ENCODE measurements at places on chromosomes 13 and 19.

DNA sequence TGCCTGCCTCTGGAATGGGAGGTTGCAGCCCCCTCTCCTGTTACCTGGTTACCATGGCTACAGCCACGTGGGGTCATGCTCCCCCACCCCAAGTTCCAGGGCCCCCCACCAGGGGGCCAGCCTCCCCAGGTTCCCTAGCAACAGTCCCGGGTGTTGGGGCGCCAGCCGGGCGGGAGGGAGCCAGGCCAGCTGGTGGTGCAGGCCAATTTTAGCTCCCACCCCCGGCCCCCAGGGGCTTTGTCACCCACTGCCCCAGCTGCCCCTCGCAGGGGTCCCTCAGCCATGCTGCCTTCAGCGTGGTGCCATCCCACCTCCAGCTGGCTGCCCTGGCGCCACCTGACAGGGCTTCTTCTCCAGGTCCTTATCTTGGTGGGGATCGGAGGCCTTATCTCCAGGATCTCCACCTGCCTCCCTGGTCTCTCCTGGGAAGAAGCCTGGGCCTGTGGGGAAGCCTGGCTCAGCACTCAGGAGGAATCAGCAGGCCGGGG is 3.0 kb downstream of the MARK4 start:
- DNase-seq, result no peak

- no peak for DNase-seq
Measured at GRCh38 chr13:32314271-32315237, 609 bp downstream of the ZAR1L start.

DNA sequence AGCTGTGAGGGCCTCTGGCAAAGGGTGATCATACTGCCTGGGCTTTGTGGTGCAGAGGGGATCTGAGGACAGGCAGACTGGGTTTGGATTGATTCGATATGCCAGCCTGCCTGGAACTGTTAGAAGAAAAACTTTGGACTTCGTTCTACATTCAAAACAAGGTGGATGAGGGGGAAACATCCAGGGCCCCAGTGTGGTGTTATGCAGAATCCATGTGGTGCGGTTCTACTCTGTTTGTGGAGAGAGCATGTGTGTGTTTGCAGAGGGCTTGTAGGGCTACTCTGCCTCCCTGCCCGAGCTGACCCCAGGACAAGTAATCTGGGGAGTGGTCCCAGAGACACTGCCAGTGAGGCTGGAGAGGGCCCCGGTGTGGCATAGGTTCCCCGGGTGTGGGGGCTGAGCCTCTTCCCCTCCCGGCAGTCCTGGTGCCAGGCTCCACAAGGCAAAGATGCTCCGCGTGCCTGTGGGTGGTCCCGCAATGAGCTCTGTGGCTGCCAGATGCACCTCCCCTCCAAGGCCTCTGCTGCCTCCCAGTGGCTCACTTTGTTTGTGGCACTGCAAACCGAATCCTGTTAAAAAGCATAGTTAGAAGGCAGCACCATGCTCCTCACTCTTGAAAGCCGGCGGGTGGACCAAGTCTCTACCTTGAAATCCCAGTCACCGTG is 22.3 kb upstream of the TFDP1 start:
- peak; percentile 37 for DNase-seq

DNA sequence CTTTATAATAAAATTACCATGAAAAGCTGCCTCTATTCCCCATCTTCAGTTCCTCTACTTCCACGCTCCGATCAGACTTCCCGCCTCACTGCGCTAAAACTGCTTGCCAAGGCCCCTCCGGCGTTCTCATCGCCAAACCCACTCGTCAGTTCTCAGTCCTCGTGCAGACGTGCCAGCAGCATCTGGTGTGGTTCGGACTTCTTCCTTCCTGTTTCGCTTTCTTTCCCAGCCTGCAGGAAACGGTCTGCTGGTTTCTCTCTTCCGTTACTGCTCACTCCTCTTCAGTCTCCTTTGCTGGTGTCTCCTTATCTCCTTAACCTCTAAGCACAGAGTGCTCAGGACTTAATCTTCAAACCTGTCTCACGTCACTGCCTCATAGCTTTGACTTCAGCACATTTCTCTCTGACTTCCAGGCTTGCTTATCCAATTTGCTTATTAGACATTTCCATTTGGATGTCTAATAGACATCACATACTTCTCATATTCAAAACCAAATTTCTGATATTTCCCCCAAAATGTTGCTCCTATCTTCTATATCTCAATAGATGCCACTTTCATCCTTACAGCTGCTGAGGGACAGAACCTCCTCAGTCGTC is 40.3 kb downstream of the RCBTB2 start:
- no peak for DNase-seq

DNA sequence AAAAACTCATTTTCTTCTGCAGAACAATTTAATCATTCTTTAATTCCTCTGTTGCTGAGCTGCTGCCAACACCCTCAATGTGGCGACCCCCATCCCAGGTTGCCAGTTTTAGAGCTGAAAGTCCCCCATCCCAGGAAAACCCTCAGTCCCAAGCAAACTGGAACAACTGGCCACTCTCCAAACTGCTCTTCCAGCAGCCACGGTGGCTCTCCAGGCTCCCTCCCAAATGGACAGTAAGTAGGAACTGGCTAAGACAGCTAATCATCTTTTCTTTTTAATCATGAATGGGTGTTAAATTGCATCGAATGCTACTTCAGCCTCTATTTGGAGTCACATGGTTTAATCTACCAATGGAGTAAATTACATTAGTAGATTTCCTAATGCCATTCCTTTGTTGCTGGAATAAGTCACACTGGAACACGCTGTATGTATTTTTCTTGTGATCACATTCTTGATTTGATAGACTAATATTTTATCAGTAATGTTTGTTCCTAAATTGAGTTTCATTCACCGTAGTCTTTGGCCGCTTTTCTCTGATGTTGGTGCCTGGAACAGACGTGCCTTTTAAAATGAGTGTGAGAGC is 33.7 kb upstream of the VSTM2B start:
- DNase-seq, result no peak

GRCh38 chr13:90105849-90106496 is 1241.5 kb upstream of the MIR17HG start:
- no peak for DNase-seq

DNA sequence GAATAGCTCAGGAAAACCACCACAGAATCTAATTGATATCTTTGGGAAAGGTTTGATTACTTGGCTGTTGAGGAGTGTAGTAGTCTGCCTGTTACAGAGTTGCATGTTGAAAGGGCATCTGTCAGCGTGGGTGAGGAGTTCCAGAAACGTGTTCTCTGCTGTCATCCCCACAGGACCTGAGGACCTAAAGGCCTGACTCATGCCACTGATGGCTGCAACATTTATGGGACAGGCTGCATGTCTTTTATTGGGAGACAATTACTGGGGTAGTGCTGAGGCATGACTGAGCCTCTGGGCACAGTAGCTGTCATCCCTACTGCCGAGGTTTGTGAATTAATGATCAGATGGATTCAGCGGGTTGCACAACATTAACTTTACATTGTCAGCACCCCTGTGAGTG is 525.9 kb downstream of the GPC6 start:
- no peak for DNase-seq

DNA sequence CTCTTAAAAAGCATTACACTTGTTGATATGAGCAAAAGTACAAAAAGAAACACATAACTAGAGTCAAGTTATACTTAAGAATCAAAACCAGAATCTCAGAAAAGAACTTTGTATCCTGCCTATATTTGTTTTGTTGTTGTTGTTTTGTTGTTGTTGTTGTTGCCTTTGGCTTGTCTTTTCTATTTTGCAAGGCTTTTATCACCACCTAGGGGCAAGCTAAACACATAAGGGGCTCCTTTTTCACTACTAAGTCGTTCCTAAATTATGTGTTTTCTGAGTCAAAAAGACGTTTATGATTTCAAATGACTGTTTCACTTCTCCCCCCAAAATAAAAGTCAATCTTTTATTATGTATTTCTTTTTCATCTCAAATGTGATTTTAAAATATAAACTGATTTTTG is 250.2 kb downstream of the RBM26 start:
- no peak for DNase-seq

DNA sequence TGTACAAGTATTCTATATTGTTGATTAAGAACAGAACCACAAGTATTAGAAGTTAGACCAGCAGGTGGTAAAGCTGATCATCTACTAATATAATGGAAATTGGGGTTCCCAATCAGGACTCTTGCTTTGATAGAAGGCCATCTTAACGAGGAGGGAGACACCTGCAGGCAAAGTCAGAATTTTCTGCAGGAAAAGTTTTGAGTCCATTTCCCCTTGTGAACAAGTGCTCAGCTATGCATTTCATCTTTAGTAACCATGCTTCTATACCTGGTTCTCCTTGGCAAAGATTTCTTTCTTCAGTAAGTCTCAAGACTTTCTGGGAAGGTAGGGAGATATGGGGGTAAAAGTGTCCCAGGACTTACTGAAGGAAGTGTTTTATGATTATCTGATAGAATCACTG is 36.1 kb upstream of the USPL1 start:
- DNase-seq, result no peak

DNA sequence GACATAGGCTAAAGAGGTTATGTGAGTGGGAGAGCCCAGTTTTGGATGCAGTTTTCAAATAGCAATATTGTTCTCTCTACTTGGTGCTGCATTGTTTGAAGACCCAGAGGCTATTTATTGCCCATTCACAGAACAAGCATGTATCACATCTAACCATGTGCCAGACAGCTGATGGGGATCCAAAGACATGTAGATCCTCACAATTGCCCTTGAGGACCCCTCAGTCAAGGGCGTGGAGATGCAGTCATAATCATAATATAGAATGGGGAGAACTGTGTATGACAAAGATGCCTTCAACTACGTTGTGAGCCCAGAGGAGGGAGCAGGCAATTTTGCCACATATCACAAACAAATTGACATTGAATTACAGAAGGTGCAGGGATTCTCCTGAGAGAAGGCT is 70.5 kb downstream of the NHLRC3 start:
- DNase-seq, result no peak

GRCh38 chr13:107765724-107766401 is 449.5 kb downstream of the LIG4 start:
- peak; percentile 96 for DNase-seq

- DNase-seq, result no peak
Measured at GRCh38 chr19:51479531-51480331, 1.4 kb downstream of the CEACAM18 start.

DNA sequence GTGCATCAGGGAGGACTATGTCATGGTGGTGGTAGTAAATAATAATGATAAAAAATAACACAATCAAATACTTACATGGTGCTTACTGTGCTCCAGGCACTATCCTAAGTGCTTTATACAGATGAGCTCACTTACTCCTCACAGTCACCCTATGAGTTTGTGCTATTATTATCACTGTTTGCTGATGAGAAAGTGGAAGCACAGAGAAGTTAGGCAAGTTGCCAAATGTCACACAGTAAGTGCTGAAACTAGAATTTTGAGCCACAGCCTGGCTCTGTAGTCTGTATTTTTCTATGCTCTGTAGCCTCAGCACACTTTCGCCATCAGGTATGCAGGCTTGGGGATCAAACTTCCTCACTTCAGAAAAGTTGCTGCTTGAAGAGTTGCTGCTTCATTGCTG is 46.6 kb downstream of the HTR2A start:
- DNase-seq, result no peak

- no peak for DNase-seq
Measured at GRCh38 chr13:36069881-36070366, 61.3 kb downstream of the DCLK1 start.

DNA sequence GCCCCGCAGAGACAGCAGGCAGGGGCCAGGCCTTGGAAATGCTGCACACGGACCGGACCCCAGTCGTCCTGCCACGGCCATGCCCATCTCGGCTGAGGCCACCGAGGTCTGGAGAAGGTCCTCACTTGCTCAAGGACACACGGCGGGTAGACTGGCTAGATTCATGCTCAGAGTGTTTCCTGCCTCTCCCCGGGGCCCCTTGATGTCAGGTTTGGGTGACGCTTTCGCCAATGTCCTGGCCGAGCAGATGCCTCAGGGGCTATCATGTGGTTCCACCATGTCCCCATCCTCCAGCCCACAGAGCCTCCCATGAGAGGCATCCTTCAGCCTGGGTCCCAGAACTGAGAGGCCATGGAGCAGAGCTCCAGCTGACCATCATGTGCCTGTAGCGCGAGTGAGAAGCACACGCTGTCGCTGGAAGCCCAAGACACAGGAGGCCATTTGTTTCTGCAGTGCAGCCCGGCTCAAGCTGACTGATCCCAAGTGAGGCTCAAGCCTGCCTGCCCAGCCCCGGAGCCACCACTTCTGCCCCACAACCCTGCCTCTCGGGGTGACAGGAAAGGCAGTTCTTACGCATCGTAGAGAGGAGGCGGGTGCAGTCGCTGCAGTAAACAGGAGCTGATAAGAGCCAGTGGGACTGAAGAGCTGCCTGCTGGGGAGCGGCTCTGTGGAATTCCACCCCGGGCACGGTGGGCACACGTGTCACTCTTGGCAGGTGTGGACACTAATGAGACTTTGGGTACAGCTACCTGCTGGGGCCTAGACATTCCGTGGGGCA is 53.9 kb upstream of the GAS6 start:
- no peak for DNase-seq

GRCh38 chr13:98571955-98572662 is 4.8 kb downstream of the STK24 start:
- peak; percentile 51 for DNase-seq

GRCh38 chr13:24038841-24039330 is 121.6 kb upstream of the SPATA13 start:
- DNase-seq, result no peak

DNA sequence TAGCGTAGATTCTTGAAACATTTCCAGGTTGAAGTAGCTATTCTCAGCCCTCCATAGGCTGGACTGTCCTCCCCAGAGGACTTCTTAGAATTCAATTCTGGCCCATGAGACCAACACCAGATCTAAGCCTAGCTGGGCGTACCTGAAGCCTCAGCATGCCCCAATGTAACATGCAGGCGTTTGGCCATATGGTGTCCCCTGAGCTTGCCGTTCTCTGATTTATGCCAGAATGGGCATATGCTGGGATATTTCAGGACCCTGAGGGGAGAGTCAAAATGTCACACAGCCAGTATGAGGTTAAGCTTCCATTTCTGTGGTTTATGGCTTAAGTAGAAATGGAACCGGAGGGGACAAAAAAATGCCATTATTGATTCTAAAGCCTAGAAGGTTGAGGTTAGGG is 317.7 kb upstream of the OBI1 start:
- no peak for DNase-seq

GRCh38 chr19:45663800-45664199 is 4.2 kb upstream of the GIPR start:
- no peak for DNase-seq
